ENCODE measurements at places on chromosomes 7 and 10. TPM values are rescaled to one million over a fixed set of nuclear protein-coding genes. Genes with fewer than 3 reads are reported as not detected.

DNA sequence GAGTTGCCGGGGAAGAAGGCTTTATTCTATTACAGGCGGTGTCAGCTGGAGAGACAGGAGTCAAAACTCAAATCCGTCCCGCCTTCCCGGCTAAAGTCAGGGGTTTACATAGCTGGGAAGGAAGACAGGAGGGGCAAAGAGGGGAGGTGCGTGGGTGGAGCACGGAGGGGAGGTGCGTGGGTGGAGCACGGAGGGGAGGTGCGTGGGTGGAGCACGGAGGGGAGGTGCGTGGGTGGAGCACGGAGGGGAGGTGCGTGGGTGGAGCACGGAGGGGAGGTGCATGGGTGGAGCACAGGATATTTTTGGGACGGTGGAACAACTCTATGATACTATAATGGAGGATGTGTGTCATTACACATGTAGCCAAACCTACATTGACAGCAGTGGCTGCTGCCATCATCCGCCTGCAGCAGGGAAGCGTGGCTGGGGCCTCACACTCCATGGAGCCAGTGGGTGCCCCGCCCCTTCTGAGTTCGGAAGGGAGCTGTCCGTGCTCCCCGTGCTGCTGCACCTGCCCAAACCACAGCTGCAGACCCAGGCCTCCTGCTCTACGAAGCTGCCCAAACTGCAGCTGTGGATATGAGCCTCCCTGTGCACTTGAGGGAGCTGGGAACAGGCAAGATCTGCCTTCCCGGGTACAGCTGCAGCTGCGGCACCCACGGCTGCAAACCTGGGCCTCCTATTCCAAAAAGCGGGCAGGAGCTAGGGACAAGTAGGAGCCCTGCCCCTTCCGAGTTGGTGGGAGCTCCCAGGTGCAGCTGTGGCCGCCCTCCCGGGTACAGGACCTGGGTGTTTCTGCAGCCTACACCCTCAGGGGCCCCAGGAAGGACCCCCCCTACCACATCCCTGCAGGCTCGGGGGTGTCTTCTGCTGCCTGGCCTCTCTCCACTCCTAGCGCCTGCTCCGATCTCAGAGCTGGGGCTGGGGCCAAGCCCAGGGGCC is 119.4 kb downstream of the DYNC2I1 start:
- peak; percentile 12 for DNase-seq

- peak; percentile 54 for DNase-seq
These were observed 264.1 kb downstream of the OTUD1 start for GRCh38 chr10:23702977-23703414.

- DNase-seq = no peak
These were observed 96.4 kb upstream of the AOAH start for GRCh38 chr7:36820527-36821170.

BAIAP2L1 gene
- total RNA-seq = 14.5 TPM

PTTG1IP2 gene
- not detected for total RNA-seq

- DNase-seq = no peak
These were observed 17.7 kb downstream of the CHST3 start for GRCh38 chr10:71981876-71982230.

- no peak for DNase-seq
These were observed 6.3 kb downstream of the IQCE start for GRCh38 chr7:2564970-2565540.

Measured in Caki2 (cell line).